ENCODE measurements at places on chromosomes 11 and 22.

DNA sequence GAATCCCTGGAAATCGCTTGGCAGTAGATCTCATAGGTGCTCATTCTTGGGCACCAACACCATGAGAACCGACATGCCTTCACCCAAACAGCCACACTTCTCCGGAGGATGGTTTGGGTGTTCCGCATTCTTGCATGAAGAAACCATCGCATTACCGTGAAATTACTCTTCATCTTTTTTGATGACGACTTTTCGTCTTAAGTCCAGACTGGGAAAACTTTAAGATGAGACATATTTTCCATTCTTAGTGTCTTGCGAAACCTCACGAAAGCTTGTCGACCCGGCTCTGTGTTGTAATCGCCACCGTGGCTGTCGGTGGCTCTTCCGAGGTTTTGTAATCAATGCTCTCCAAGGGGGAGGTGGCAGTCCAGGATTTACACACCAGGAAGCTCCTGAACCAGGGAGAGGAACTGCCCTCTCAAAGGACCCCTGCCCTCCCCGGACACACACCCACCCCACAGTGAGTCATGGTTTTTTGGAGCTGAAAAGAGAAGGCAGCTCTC, 1.7 kb downstream of the TOM1 start:
- no peak for DNase-seq

GRCh38 chr11:88266157-88266556, 71.4 kb downstream of the CTSC start:
- DNase-seq, result no peak

- DNase-seq, result no peak
These were observed 9.6 kb downstream of the SMTNL1 start for GRCh38 chr11:57546869-57547475.

DNA sequence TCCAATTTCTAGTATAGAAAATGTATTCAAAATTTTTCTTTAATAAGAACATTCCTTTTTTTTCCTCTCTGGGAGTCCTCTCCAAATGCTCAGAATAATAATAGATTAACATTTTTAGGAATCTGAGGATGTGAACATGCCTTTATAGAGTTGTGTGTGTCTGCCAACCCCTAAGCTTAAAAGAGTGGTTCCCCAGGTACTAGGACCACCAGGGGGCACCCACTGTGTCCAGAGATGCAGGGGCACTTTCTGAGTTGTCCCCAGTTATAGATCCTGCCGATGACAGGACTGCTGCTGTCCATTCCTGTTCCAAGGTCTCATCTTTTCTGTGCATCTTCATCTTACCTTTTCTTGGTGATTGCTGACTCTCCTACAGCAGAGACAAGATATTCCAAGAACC, 27.0 kb upstream of the MICAL2 start:
- DNase-seq, result no peak

DNA sequence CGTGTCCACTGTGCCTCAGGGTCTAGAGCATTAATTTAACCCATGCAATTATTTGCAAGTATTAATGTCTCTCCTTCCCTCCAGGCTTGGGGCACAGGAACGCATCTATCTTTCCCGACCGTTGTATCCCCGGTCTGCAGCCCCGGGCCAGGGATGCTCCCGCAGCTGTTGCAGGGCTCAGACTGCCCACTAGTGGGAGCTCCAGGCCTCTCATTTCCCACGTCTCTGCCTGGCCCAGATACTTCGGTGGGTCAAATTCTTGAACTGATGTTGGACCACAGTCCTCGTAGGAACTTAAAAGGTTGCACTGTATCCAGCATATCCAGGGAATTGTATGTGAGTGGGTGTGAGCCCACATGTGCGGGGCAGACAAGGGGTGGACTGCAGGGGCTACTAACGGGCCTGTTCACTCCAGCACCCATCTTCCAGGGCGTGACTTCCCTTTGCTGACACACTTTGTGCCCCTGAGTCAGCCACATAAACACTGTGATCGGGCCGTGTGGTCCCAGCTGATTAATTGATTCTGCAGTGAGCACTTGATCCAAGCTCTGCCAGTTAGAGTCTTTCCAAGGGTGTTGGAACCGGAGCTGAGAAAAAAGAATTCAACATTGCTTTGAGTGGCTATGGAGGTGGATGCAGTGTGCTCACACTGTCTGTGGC, 451.3 kb downstream of the TBC1D22A start:
- DNase-seq, result peak; percentile 6

- DNase-seq, result no peak
These were observed 30.9 kb downstream of the KCNC1 start for GRCh38 chr11:17765356-17766072.
